NCI-H2081 (cell line): ENCODE measurements at places on chromosomes 2 and 18.

DNA sequence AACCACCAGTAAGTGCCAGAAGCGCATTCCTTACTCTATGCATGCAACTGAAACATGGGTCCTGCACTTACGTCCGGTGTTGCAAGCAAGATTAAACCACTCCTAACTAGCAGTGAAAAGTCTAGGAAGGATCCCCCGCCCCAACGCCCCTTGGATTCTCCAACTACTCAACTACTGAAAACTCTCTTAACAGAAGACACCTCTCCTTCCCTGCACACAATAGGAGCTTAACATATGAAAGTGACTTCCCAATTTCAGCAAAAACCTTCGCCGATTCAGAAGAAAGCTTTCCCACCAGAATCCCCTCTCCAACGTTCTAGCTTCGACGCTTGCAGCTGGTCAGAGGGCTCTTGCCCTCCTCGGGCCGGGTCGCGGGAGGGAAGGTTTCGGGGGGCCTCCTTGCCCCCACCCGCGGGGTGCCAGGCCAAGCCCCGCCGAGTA, 578 bp downstream of the IWS1 start:
- no peak for DNase-seq

DNA sequence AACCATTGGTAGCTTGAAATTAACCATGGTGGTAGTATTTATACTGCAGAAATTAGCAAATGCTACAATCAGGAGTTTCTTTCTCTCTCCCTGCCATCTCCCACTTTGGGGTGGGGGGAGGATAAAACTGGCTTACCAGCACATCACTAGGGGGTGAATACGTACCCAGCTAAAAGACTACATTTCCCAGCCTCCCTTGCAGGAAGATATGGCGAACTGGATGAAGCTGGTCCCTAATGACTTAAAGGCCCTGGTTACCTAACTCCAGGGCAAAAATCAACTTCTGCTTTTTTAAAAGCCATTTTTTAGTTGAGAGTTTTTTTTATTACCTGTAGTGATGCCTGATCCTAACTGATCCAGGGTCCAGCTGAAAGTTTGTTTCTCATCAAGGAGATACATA, 70.3 kb upstream of the RAB12 start:
- no peak for DNase-seq

DNA sequence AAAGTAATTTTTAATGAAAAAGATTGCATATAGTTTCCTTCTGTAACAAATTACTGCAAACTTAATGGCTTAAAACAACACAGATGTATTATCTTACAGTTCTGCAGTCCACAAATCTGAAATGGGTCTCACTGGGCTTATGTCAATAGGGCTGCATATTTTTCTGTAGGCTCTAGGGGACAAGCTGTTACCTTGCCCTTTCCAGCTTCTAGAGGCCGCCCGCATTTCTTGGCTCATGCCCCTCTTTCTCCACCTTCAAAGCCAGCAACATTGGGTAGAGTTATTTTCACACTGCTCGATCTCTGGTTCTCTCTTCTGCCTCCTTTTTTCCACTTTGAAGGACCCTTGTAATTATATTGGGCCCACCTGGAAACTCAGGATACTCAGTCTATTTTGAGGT, 16.7 kb downstream of the COPS8 start:
- no peak for DNase-seq

- DNase-seq, result no peak
These were observed 381.7 kb downstream of the CDH19 start for GRCh38 chr18:66222174-66222573.

DNA sequence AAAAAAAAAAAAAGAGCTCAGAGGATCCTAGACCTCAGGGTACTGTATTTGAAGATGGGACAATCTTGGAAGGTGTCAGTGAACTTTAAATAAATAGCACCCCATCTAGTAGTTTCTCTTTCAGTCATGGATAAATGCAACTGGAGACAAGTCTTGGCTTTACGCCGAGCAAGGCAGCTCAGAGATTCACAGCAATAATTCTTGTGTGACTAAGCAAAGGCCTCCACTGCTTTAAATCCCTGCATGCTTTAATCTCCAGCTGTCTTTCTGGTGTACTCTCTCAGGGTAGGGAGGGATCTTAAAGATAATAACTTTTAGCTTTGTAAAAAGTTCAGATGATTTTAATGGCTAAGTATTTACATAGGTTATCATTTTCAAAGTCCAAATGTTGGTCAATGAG, 36.3 kb downstream of the NRXN1 start:
- no peak for DNase-seq
